ENCODE measurements at places on chromosomes 12 and 14.

GRCh38 chr14:92514844-92515514 lies 1.4 kb downstream of the RIN3 start:
- no peak for DNase-seq

GRCh38 chr12:124740691-124741137 lies 123.0 kb downstream of the SCARB1 start:
- DNase-seq: no peak

DNA sequence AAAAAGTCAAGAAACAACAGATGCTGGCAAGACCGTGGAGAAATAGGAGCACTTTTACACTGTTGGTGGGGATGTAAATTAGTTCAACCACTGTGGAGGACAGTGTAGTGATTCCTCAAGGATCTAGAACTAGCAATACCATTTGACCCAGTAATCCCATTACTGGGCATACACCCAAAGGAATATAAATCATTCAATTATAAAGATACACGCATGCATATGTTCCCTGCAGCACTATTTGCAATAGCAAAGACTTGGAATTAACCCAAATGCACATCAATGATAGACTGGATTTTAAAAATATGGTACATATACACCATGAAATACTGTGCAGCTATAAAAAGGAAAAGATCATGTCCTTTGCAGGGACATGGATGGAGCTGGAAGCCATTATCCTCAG lies 18.0 kb upstream of the CATSPERB start:
- DNase-seq: no peak

- DNase-seq: peak; percentile 50
Observed at GRCh38 chr12:111330800-111331752, 37.8 kb downstream of the PHETA1 start.

- no peak for DNase-seq
Observed at GRCh38 chr14:68507544-68508081, 285.3 kb downstream of the ZFP36L1 start.

- DNase-seq: no peak
Observed at GRCh38 chr12:127680516-127680915, 586.5 kb upstream of the TMEM132C start.

DNA sequence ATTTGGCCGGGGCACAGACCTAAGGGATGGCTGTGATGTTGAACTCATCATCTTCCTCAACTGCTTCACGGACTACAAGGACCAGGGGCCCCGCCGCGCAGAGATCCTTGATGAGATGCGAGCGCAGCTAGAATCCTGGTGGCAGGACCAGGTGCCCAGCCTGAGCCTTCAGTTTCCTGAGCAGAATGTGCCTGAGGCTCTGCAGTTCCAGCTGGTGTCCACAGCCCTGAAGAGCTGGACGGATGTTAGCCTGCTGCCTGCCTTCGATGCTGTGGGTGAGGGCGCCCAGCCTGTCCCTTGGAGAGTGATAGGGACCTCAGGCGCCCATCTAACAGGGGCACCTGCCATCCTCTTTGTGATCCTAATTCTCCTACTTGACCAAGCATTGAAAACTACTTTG lies 12.4 kb downstream of the OAS3 start:
- DNase-seq: no peak
